SW 1271 (cell line): ENCODE measurements at places on chromosomes 3 and 15.

GRCh38 chr3:33424606-33425452 is 15.4 kb downstream of the UBP1 start:
- DNase-seq = no peak

- DNase-seq = no peak
These were observed 106.2 kb upstream of the CHMP2B start for GRCh38 chr3:87120881-87121280.

GRCh38 chr3:188727052-188727451 is 444.7 kb upstream of the TPRG1 start:
- DNase-seq = no peak

GRCh38 chr15:73571346-73571745 is 61.8 kb downstream of the NPTN start:
- DNase-seq = no peak

DNA sequence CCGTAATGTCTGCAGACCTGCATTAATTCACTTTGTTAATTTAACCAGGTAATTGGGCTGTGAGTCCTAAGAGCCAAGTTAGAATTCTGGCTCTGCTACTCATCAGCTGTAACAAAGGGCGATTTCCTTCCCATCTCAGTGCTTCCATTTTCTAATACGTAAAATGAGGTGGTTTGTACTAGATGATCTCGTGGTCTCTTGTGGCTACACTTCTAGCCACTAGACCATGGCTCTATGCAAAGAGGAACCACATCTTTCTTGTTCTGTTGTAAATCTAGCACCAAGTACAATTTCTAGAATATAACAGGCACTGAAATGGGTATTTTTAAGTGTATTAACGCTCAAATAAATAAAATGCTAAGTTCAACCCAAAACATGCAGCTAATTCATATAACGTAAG is 174.4 kb upstream of the THBS1 start:
- DNase-seq = no peak

- no peak for DNase-seq
These were observed 618.8 kb upstream of the CCDC54 start for GRCh38 chr3:106758459-106758858.

DNA sequence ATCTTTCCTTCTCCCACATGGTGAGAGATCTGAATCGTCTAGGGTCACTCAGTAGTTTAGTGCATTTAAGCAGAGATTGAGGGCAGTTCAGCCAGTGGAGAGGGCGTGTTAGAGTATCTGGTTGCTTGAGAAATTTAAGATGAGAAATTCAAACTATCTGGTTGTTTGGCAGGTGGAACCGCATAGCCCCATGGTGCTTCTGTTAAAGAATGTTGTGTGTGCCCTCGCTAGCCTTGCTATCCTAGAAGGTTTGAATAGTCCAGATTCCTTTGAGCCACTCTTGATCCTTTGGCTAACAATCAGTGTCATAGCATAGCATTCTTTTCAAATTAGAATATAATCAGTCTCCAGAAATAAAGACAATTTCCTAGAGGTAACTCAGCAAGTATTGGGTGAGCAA is 32.1 kb downstream of the ABHD17C start:
- no peak for DNase-seq

- no peak for DNase-seq
These were observed 30.3 kb downstream of the CDC25A start for GRCh38 chr3:48157950-48158376.

DNA sequence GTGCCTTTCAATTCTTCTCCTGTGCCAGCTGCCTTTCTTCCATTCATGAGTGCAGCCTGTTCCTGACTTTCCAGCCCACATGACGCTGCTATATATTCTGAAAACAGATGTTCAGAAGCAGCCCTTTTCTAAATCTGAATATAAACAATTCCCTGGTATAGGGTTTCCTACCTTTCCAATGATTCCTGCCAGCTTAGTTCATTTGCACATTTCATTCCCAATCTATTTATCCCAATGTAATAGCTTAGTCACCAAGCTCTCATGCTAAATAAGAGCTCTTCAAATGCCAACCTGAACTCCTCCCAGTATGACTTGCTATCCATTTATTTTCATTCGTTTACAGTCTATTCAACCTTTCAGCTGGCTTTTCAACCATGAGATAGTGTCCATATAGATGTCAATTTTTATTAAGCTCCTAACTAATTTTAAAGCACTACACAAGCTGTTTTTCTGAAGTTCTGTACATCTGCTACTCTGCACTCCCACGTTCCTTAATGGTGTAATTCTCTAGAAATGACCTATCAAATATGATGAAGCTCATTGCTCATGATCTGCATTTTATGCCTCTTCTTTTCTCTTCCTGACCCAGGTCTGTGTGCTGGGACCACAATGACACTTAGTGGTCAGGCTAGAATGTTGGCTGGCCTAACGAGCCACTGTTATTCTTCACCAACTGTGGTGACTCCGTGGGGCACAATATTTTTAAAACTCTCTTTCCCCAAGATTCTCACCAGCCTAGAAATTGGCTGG is 605.0 kb upstream of the TBL1XR1 start:
- DNase-seq = no peak

- no peak for DNase-seq
These were observed 4.8 kb upstream of the MECOM start for GRCh38 chr3:169668072-169668956.

- DNase-seq = no peak
These were observed 110.6 kb downstream of the ETFA start for GRCh38 chr15:76200641-76201105.

DNA sequence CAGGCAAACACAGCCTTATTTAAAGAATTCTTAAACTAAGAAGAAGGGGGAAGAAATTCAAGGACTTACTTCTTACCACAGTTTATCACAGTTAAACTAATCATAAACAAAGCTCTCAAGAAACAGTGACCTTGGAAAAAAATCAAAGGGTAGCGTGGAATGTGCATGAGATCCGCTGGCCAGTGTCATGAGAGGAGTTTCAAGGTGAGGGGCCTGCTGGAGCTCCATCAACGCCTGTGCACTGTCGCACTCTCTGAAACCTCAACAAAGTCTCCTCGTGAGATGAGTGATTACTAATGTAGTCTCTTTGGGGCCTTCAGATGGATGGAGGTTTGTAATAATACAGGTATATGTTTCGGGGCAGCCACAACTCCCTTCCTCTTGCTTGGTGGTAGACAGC is 28.4 kb upstream of the PRICKLE2 start:
- no peak for DNase-seq

GRCh38 chr15:100722551-100723314 is 120.3 kb downstream of the ASB7 start:
- no peak for DNase-seq

DNA sequence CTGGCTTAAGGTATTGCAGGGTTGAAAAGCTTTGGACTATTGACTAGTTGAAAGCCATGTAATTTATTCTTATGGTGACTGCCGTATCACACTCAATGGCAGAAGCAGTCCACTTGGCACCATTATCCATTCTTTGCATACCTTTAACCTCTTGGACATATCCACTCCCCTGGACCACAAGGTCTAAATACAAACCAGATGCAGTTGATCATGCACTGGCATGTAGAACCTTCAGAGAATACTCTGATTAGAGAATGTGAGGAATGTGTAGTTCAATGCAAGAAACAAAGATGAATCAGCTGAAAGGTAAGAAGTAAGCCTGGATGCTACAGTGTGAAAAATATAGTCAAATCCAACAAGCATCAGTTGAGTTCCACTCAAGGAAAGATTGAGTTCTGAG is 93.1 kb downstream of the FRMD5 start:
- DNase-seq = peak; percentile 7

GRCh38 chr15:81502439-81502838 is 128.4 kb upstream of the TMC3 start:
- no peak for DNase-seq

GRCh38 chr3:142180761-142181362 is 31.5 kb upstream of the TFDP2 start:
- no peak for DNase-seq

GRCh38 chr3:44232407-44232806 is 9.3 kb upstream of the TOPAZ1 start:
- no peak for DNase-seq

DNA sequence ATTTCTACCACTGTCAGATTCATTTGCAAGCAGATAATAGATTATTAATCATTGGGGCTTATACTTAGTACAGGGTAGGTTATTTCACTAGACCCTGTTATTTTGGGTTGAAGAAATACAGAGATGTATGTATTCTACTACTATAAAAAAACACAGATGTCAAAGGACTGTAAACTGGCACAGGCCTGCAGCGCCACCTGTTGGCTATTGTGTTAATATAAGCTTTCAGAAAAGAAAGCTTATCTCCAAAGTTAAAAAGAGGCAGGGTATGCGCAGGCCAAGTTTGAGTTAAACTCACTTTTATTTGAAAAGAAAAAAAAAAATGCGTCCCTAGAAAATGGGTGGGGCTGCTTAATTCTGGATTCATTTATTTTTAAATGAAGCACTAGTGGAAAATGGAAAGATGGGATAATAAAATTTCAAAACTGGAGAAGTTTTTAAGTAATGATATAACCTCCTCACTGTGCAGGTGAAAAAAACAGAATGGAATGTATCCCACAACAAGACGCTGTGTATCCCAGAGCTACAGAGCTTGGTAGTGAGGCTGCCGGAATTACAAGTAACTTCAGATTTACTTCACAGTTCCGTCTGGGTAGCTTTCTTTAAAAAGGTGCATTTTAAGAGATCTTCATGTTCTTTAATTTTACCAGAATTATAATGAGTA is 407.2 kb upstream of the TGFBR2 start:
- no peak for DNase-seq

DNA sequence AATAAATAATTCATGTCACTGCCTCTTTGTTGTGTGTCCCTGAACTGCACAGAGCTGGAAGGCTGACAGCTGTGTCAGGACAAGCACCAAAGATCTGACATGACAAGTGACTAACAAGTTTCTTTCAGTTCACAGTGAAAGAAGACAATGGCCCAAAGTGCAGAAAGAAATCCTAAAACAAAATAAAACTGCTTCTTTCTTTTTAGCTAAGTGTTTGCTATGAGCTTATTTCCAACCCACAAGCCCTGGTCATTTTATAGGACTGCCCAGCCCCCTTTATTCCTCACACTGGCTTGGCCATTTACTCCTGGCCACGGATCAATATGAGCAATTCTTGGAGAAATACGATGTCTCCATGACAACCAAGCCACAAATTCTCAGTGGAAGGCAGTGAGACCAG is 238.5 kb downstream of the WDR72 start:
- no peak for DNase-seq

DNA sequence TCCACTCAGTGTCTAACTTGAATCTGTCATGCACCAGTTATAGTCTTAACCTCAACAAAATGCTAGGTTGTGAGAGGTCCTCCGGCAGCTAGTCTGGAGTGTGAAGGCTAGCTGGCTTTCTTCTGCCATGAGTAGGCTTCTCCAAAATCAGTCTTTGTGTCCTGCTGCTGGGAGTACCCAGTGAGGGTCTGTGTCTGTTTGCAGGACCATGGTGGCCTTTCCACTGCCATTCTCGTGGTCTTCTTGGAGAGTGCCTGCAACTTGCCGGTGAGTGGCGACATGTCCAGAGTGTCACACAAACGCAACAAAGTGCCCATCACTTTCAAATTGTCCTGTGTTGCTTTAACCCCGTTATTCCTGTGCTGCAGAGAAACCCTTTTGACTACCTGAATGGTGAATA is 34.0 kb downstream of the ESYT3 start:
- no peak for DNase-seq

DNA sequence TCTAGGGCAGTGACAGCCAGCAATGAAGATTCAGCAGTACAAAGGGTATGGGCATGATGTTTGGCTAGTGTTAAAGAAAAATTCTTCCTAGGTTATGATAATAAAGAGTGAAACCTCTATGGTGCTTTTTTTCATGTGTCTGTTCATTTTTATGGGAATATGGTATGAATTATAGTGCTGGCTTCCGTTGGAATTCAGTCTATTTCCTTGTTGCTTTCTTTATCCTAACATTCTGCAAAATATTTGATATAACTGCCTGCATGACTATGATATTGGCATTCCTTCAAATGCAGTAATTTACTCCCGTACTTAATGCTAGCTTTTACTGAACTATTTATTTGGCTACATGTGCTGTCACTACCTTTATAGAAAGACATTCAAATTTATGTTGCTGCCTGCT is 57.6 kb upstream of the ATP11B start:
- DNase-seq = no peak

GRCh38 chr3:72128921-72129320 is 344.0 kb upstream of the PROK2 start:
- no peak for DNase-seq

- no peak for DNase-seq
These were observed 50.4 kb upstream of the MED12L start for GRCh38 chr3:151035072-151035471.

DNA sequence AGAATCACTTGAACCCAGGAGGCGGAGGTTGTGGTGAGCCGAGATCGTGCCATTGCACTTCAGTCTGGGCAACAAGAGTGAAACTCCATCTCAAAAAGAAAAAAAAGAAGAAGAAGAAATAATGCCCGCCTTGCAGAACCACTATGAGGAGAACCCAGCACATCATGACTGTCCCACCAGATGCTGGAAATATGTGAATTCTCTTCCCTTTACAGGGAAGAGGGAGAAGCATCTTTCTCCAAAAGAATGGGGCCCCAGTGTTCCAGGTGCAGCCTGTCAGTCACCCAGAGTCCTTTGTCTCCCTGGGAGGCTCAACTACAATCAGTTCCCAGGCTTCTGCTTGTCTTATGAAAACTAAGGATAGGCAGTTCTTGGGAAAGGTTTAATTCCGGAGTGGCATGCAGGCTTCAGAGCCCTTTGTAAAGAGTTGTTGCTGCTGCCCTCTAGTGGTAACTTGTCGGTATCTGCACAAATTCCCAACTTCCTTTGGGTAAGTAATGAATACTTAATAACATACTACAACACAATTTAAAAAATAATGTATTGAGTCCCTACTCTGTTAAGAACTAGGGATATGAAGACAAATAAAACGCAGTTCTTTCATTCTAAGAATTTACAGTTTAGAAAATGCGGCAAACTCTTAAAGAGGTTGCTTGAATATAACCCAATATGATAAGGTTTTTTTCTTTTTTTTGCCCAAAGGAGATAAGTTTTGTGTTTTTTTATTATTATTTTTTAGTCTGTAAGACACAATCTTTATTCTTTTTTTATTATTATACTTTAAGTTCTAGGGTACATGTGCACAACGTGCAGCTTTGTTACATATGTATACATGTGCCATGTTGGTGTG is 18.6 kb upstream of the TICRR start:
- DNase-seq = peak; percentile 82

GRCh38 chr3:113601240-113601639 is 68.9 kb downstream of the SIDT1 start:
- no peak for DNase-seq

- DNase-seq = peak; percentile 50
These were observed 516.1 kb downstream of the MECOM start for GRCh38 chr3:169147238-169148008.

GRCh38 chr3:130773366-130773765 is 26.7 kb upstream of the PIK3R4 start:
- DNase-seq = no peak

DNA sequence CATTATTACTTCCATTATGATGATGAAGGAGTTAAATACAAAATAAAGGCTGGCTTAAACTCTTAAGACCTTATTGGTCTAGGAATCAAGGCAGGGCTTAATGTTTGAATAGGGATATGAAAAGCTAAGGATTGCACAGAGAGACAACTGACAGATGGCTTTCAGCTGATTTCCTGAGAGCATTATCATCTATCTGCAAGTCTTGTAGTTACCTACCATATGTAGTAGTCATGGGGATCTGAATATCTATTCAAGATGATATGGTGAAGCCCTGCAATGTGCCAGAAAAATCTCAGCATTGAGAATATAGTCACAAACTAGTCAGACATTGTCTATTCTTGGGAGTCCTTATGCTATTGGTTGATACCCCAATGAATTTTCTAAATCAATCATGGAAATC is 47.5 kb upstream of the CHMP2B start:
- DNase-seq = no peak
